ENCODE measurements at places on chromosomes 5 and 9.
A peak's percentile ranks its signal among the peaks of the same experiment; 100 is the strongest.

GRCh38 chr9:6909181-6909580 lies 151.4 kb downstream of the KDM4C start:
- DNase-seq = no peak

GRCh38 chr9:112487799-112488340 lies 1.2 kb downstream of the KIAA1958 start:
- no peak for DNase-seq

DNA sequence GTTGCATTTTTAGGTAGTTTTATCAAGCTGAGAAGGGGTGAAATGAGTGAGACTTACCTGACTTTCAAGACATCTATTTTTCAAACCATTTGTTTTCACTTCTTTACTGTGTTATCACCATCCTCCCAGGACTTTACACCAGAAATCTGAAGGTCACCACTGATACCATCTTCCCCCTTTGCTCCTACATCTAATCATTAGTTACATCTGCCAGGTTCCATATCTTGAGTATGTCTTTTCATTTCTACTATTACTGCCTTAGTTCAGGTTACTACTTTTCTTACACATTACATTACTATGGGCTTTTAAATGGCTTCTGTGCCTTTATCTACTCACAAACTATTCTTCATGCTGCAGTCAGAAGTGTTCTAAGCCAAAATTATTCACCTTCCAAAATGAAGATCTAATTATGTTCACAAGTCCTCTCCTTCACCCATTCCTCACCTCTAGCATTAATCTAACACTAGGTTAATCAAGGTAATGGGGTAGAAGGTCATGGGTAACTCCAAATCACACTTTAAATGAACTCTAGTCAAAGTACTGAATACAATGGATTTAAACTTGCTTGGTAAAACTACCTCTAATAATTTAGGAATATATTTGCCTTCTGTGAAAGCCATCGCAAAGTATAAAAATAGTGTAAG lies 2.1 kb upstream of the HSDL2 start:
- DNase-seq = no peak

- peak; percentile 88 for DNase-seq
These were observed 294.5 kb upstream of the TAS2R1 start for GRCh38 chr5:9924614-9925013.

- no peak for DNase-seq
These were observed 16.0 kb downstream of the CXXC5 start for GRCh38 chr5:139664086-139664693.

DNA sequence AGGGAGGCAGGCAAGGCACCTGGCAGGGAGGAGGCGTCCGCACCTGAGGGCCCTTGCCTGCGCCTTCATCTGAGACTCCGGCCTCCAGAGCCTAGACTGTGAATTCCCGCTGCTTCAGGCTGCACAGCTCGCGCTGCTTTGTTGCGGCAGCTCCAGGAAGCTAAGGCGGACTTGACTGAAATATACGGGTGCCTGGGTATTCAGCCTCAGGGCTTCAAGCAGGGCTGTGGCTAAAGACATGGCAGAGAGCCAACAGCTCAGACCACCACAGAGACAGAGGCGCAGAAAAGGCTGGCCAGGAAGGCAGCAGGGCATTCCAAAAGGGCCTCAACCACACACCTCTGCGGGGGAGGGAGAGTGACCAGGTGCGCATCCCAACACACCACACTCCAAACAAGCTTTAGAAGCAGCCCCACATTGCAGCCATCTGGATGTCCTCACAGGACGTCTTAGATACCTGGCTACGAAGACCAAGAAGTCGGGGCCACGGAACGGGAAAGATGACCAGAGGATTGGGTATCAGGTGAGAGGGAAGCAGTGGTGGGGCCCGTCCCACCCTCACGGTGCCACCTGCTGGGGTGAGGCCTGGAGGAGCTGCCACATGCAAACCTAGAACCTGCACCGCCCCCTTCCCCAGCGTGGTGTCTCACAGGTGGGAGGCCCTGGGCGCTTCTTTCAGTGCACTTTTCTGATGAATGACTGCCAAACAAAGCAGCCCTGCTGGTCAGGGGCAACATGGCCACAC lies 1.7 kb upstream of the DPH7 start:
- DNase-seq = peak; percentile 31

DNA sequence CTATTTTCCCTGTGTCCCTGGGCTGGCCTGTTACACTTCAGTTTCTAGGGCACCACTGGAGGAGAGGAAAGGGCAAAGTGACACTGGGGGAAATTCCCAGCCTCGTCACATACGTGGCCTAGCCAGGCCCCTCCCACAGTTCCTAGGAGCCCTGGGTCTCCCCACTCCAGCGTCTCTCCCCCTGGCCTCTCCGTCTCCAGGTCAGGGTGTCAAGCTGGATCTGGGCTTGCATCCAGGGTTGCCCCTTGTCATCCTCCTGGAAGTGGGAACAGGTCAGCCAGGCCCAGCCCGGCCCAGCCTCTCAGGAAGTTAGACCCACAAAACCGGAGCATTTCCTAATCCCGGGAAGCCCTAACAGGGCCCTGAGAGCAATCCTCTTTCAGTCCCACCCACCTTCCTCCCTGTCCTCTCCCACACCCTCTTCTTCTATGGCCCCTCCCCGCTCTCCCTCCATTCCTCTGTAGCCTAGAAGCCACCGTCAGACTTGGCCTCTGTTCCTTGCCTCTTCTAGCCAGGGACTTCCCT lies 4.7 kb upstream of the TNIP1 start:
- no peak for DNase-seq

DNA sequence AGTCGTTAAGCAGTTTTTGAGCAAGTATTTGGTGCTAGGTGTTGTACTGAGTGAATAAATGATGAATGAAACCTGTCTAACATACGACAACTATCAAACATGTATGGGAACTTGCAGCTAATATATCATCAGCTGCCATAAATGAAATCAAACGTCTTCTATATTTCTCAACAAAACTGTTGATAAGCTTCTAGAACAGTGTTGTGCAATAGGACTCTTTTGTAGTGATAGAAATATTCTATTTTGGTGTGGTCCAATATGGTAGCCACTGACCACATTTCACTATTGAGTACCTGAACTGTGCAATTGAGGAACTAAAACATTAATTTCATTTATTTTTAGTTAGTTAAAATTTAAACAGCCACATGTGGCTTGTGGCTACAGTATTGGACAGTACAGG lies 16.3 kb upstream of the FYB1 start:
- no peak for DNase-seq

GRCh38 chr5:1380910-1381309 lies 36.0 kb upstream of the CLPTM1L start:
- no peak for DNase-seq

GRCh38 chr9:91658513-91659105 lies 235.0 kb upstream of the NFIL3 start:
- no peak for DNase-seq

- DNase-seq = no peak
These were observed 692.8 kb upstream of the CDH18 start for GRCh38 chr5:20680718-20681302.

DNA sequence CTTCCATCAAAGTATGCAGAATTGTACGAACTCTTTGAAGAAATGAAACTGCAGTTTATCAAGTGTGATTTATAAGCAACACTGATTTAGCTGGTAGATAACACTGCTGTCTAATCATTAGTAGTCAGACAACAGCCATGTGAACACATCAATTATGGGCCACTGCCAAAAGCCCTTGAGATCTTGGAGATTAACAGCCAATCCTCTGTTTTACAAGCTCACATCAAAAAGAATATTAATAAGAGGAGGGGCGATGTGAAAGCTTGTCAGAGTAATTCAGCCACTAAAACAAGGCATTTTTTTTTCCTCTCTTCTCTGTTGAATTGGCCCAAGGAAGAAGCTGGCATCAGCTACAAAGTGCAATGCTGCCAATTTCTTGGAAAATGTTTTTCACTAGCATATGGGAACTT lies 28.1 kb downstream of the ZNF608 start:
- no peak for DNase-seq

DNA sequence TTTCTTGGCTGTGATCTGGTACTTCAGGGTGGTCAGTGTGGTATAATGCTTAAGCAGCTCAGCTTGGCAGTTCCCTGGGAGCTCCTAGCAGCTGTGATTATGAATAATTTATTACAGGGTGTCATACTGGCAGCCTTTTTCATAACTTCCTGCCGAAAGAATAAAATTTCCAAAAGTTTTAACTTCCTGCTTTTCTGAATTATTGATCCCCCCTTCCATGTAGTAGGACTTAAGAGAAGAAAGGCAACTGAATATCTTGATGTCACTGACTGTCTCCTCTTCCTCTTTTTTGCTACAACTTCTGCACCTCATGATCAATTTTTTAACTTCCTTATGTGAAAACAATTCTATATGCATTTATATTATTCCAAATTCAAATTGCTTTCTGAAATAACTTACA lies 74.3 kb upstream of the SPEF2 start:
- no peak for DNase-seq

GRCh38 chr5:170520372-170520771 lies 16.6 kb downstream of the KCNIP1 start:
- no peak for DNase-seq

DNA sequence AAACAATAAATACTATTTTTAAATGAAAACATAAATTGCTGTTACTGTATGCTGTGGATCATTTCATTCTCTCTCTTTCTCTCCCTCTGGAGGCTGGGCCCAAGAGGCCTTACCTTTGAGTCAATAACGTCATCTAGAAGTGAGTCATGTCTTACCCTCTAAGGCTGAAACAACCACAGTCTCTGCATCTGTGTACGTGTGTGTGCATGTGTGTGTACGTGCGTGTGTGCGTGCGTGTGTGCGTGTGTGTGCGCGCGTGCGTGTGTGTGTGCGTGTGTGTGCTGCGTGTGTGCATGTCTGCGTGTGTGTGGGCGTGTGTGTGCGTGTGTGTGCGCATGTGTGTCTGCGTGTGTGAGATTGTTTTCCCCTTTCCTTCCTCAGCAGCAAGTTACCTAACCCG lies 13.6 kb upstream of the IL17B start:
- DNase-seq = no peak

DNA sequence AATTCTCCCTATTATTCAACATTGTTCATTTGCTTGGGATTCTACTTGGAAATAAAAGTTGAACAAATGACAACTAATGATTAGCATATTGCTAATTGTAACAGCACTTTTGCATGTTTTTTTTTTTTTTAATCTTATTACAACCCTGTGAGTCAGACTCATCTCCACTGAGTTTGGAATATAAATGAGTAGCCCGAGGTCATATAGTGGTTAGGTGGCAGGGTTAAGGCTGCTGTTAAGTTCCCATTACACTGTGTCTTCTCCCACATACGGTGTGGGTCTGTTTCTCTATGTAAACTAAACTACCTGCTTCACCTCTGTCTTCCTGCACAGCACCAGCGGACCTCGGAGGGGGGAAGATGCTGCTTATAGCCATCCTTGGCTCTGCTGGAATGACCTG lies 92.4 kb downstream of the EQTN start:
- no peak for DNase-seq

DNA sequence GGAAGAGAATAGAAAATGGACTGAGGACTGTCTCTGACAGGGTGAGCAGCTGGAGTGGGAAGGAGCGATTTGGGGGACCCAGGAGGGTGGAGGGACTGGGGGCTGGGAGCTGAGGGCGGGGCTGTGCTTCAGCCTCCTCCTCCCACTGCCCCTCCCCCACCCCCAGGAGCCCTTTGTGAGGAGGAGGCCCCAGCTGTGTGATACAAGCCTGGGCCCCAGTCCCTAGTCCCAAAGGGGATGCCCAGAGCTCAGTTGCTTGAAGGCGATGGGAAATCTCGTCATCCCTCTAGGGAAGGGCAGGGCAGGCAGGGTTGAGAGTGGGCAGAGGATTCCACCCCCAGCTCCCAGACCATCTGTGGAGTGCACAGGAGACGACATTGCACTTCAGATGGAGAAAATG lies at the start of gene SPATA31E1:
TSS of gene SPATA31E1 (plus strand) at position 251 of the 400 bp plus-strand sequence. CDS start at position 266, 15 bp downstream.
- DNase-seq = no peak

- DNase-seq = no peak
These were observed 4.5 kb downstream of the SNX30 start for GRCh38 chr9:112755016-112755427.

DNA sequence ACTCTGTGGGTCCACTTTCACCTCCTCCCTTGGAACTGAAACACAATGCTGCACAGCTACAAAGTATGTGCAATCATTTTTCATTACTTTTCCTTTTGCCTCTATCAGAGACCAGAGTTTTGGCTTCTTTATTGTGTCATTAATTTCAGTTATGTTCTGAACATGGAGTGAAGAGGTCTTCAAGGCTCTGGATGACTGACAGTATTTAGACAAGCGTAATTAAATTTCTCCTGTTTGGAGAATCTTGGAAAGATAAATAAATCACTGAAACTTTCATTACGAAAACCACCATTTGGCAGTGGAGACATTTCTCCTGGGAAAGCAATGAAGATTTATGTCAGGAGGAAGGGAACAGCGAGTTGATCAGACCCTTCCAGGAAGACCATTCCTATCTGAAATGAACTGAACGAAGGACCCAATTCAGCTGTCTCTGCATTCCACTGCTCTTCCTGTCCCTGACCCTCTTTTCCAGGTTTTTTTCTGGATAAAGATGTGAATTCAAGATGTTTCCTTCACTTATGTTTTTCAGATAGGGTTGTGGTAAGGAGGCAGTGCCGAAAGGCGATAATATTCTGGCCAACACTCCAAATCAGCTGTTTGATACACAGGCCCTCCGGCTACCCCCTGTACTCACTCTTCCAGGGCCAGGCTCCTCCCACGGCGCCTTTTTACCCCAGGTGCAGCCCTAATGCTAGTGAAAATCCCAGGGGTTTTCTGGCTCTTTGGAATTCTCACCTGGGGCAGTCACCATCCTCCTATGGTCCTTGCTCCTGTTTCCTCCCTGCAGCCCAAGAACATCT lies 77.2 kb upstream of the OSMR start:
- DNase-seq = no peak

DNA sequence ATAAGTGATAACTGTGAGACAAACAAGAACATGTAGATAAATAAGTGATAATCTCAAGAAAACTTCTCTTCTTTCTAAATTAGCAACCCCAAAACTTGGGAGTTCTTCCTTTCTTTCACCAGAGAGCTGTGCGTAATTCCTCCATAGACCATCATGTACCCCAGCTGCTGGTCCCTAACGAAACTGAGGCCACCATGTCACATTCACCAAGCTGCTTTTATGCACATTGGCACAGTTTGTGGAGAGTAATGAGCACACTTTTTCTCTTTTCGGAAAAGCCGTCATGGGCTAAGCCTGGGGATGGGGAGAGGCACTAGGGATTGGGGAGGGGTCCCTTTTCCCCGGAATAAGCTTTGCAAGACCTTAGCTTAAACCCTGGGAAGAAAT lies 561.4 kb downstream of the BNC2 start:
- no peak for DNase-seq

DNA sequence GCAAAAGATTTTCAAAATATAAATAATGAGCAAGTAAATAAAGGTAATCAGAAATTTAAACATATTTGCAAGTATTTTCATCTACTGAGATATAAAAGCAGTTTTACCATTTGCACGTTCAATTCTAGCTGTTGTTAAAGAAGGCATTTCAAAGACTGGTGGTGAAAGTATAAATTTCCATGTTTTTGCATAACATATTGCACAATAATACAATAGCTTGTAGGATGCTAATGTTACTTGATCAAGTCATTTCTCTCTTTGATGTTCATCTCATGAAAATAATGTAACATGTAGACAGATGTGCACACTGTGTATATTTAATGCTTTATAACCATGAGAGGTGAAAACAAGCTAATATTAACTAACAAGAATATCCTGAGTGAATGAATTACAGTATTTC lies 651.9 kb downstream of the CDH9 start:
- DNase-seq = no peak

GRCh38 chr5:25489834-25490538 lies 845.2 kb upstream of the CDH10 start:
- peak; percentile 26 for DNase-seq
